ENCODE measurements at places on chromosomes 6 and 20.

DNA sequence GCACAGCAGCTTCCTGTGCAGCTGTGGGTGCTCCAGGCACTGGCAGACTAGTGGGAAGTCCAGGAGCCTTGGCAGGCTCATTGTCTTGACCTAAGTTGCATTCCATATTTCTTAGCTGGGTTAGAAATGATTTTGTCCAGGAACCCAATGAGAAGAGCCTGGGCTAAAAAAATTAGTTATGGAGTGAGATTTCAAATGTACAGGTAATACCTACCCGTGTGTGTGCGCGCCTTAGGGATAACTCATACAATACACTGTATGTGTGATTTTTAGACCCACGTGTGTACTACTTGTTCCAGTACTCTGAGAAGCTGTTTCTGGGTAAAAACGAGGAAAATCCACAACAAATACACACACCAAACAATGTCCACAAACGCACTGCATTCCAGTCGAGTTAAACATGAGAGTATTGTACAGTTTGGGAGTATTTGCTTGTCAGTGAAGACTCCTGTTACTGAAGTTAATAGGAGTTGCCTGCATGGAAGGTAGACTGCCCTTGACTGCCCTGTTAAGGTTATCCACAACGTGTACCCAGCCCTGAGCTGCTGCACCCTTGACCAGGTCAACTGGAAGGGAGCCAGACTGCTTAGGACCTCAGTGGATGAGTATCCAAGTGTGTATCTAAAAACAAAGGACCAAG lies 1.4 kb downstream of the PAQR8 start:
- DNase-seq = no peak

- peak; percentile 64 for DNase-seq
Observed at GRCh38 chr6:5464099-5464885, 203.0 kb downstream of the FARS2 start.

- DNase-seq = no peak
Observed at GRCh38 chr6:127367023-127367375, 23.6 kb upstream of the ECHDC1 start.

DNA sequence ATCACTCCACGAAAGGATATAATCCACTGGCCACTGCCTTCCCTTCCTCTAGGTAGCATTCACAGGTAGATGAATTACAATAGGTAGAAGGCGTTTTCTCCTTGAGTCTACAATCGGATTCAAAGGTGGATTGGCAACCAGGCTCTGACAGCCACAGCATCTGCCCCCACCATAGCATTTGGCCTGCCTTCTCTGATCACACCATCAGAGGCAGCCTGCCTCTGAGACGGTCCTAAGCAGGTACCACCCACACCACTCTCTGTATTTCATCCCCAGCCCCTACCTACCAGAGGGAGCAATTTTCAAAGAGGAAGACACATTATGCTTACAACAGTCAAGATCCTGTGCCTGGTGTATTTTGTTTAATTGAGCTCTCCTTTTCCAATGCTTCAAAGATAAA lies 210.5 kb upstream of the SPTLC3 start:
- no peak for DNase-seq

DNA sequence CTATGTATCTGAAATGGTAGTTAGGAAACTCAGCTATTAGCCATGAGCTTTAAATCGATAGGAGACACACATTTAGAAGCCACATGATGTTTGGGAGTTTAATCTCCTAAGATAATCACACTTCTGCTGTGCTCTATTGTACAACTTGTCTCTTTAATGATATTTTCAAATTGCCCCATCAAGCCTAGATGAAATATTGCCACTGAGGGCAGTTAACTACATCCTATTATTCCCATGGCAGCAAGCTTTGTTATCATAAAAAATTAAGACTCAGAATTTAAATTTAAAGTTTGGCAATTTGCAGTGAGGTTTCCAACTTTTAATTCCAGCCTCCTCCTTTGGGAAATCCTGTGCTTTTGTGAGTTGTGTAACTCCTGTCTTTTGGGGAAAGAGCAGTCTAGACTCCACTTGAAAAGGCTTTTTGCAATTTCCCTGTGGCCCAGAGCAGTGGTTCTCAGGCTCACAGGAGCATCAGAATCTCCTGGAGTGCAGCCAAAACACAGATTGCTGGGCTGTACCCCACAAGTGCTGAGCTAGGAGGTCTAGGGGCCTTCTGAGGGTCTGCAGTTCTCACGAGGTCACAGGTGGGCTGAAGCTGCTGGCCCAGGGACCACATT lies 792.4 kb downstream of the QKI start:
- no peak for DNase-seq

- peak; percentile 64 for DNase-seq
Observed at GRCh38 chr20:35199740-35200139, 26.8 kb upstream of the MMP24 start.

GRCh38 chr6:82374516-82374915 lies 10.9 kb downstream of the TPBG start:
- no peak for DNase-seq

- no peak for DNase-seq
Observed at GRCh38 chr6:12361042-12361765, 71.0 kb downstream of the EDN1 start.

GRCh38 chr6:136792095-136792409 lies 225 bp downstream of the MAP3K5 start:
- no peak for DNase-seq

GRCh38 chr20:15047601-15048000 lies 710.2 kb upstream of the FLRT3 start:
- no peak for DNase-seq

- no peak for DNase-seq
Observed at GRCh38 chr6:131433927-131434326, 139.1 kb upstream of the ARG1 start.

DNA sequence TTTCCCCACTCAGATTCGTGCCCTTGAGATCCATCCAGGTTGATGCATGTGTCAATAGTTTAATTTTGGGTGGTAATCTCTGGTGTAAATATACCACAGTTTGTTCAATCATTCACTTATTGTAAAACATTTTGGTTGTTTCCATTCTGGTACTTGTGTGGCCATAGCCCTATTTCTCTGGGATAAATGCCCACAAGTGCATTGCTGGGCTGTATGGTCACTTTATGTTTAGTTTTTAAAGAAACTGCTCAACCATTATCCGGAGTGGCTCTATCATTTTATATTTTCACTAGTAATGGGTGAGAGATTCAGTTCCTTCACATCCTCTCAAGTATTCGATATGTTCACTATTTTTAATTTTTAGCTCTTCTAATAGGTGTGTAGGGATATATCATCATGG lies 60.7 kb upstream of the RNF24 start:
- DNase-seq = no peak

DNA sequence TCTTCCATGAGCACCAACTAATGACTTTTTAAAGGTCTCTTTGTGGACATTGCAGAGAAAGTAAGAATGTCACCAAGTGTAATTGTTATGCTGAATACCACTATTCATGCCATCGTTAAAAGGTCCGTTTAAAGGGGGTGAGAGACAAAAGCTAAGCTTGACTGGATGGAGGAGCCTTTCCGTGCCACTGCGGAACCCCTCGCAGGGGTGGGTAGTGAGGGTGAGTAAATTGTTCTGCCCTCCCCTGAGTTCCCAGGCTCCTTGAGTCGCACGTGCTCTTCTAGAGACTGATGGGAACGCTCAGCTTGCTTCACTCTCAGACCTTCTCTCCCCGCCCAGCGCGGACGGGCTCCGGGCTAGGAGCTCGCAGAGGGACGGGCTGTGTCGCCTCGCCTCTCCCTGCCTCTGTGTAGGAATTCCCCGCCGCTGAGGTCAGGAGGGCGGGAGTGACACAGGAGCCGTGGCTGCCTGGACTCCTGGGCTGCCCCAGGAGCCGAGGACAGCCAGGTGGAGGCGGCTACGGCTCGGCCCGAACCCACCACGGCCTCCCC lies 314.8 kb upstream of the QKI start:
- no peak for DNase-seq

- peak; percentile 57 for DNase-seq
Observed at GRCh38 chr20:5222919-5223634, 93.7 kb downstream of the PROKR2 start.

DNA sequence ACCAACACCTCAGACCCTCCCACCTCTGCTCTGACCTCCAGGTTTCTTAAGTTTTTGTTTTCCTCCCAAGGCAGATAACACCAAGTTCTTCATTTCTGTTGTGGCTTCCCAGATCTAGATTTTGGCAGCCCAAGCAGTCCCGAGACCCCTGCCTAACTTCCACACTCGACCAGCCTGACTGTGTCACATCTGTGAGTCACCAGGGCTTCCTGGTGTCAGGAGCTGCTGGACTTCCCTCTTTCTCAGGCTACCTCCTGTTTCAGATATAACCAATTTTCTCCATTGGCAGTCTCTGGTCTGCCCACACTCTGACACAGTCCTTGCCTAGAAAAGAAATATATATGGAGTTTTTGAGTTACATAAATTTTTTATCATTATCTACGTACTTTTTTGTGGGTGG lies 46.1 kb upstream of the CCN6 start:
- DNase-seq = no peak

- peak; percentile 94 for DNase-seq
Observed at GRCh38 chr6:3281631-3282475, 23.1 kb downstream of the PSMG4 start.

DNA sequence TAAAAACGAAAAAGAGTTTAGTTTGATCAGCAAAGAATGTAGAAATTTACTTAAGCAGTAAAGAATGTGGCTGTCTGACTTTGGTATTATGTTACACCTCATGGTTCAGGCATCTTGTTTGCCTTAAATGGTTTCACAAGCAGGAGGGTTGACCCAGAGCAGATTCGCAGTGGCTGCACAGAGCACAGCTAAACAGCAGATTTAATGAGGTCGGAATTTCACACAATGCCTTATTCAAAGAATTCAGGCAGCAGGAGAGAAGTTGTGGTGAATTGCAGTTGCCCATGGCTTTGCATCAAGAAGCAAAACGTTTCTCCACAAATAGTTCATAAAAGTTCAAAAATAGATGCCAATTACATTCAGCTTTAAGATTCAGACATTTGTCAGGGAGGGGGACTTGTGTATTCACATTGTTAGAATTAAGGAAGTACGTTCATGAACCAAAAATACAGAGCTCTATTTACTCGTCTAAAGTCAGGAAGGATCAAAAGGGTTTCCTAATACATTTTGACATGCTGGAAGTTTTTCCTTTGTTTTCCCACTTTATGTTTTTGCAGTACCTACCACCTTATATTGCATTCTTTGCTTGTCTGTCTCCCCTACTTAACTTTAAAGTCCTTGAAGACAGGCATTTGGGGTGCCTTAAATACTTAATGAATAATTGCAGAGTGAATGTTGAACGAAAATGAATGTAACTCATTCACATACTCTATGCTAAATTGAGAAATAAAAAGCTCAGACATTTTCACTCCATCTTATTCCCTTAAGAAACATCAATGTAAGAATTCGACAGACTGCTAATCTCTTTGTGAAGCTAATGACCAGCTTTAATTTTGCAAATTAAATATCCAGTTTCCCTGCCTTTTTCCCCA lies 1163.6 kb upstream of the CITED2 start:
- DNase-seq = peak; percentile 100

DNA sequence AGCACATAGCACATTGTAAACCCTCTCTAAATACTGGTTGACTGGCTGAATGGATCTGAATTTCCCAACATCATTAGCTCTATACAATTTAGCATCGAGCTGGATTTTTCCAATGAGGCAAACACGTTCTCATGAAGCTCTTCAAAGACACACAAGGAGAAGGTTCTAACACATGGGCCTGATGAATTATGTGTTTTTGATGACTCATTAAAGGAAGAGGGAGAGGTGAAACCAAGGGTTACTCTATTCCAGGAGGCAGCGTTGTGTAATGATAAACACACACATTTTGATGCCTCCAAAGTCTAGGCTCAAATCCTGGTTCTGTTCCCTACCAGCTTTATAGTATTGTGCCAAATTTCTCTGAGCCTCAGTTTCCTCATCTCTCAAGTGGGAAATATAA lies 84.3 kb downstream of the PFDN4 start:
- DNase-seq = peak; percentile 59

- no peak for DNase-seq
Observed at GRCh38 chr6:1390946-1391799, 1.8 kb downstream of the FOXF2 start.

DNA sequence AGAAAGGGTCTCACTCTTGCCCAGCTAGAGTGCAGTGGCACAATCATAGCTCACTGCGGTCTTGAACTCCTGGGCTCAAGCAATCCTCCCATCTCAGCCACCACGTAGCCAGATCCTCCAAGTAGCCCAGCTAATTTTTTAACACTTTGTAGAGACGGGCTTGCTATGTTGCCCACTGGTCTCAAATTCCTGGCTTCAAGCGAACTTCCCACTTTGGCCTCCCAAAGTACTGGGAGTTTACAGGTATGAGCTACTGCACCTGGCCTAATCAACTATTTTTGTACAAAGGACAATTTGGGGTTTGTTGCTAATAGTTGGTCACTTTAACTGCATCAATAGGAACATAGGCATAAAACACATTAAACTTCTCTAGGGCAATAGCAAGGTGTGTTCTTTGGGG lies 29.9 kb upstream of the SYNCRIP start:
- DNase-seq = no peak

DNA sequence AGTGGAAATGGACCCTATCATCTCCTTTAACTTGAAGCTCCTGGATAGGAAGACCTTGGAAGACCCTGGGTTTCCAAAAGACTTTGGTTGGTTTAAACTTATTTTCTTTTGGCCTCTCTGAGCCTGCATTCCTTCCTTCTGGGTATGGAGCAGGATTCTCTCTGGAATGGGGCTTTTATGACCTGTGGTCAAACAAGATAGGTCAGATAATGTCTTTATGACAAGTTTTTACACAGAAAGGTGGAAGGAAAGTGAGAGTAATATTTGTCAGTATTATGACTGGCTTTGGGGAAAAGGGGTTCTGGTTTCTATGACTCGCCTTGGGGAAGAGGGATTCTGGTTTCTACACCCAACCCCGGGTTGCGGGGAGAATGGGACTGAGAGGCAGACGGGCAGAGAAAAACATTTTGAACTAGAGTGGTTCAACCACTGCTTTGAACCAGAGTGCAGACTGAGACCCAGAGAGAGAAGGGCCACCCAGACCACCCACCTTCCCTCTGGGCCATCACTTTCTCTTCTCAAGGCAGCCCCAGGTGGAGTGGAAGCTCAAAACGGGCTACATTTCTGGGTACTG lies 37.6 kb upstream of the KCNK5 start:
- no peak for DNase-seq

DNA sequence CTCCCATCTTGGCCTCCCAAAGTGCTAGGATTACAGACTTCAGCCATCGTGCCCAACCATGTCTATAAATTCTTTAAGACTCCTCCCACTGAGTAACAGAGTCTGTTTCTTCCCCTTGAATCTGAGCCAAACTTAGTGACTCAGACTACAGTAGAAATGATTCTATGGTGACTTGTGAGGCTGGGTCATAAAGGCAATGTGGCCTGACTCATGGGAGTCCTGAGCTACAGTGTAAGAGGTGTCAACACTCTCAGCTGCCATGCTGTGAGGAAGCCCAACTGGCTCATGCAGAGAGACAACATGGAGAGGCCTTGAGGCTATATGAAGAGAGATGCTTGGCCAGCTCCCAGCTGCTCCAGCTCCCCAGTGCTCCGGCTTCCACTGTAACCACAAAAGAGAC lies 5.2 kb upstream of the NRSN2 start:
- peak; percentile 94 for DNase-seq

- no peak for DNase-seq
Observed at GRCh38 chr6:37980222-37980595, 160.7 kb downstream of the ZFAND3 start.

- DNase-seq = no peak
Observed at GRCh38 chr6:64225503-64225902, 589.9 kb downstream of the PHF3 start.
